NCI-H774 (cell line): ENCODE measurements at places on chromosomes 1 and 21.

DNA sequence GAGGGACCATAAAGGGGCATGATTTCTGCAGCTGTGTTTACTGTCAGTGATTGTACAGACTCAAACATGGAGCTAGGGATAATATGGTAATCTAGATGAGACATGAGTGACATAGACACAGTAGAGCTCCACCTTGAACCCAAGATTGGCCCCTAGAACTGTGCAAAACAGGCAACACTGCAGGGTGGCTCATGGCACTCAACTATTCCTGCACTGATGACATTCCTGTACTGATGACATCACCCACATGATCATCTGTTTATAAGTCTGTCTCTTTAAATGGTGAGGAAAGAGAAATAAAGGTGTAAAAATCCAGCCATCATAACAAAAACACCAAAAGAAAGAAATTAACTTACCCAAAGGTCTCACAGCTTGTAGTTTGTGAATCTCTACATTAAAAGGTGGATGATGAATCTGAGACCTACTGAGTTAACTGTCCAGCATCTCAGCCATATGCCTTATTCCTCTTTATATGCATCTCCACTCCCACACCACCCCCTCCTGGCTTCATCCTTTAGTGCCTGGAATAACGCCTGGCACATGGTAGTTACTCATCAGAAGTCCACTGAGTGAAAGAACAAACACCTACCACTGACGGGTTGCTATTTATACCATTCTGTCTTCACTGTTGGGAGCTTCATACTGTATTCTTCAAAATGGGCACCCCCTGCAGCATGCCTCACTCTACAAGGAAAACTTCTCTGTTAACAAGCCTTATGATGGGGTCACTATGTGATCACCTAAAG lies at the start of gene LRRC53:
TSS of gene LRRC53 (minus strand) at position 442 of the 746 bp plus-strand sequence. CDS start 29,262 bp downstream, outside the sequence.
- DNase-seq: no peak

GRCh38 chr1:16717336-16718098 lies 22.8 kb upstream of the RNU1-4 start:
- DNase-seq: no peak

GRCh38 chr1:10709165-10709564 lies 87.3 kb downstream of the CASZ1 start:
- no peak for DNase-seq

GRCh38 chr21:37373539-37373938 lies 7.0 kb downstream of the DYRK1A start:
- no peak for DNase-seq

DNA sequence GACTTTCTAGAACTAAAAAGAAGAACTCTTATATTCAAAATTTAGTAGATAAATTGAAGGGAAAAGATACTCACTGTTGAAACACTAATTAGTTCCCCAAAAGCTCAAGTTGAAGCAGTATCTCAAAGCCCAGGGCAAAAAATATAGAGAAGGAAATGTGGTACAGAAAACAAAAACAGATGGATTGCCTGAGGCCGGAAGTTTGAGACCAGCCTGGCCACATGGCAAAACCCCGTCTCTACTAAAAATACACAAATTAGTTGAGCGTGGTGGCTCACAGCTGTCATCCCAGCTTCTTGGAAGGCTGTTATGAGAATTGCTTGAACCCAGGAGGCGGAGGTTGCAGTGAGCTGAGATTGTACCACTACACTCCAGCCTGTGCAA lies 36.0 kb downstream of the FAM177B start:
- no peak for DNase-seq

DNA sequence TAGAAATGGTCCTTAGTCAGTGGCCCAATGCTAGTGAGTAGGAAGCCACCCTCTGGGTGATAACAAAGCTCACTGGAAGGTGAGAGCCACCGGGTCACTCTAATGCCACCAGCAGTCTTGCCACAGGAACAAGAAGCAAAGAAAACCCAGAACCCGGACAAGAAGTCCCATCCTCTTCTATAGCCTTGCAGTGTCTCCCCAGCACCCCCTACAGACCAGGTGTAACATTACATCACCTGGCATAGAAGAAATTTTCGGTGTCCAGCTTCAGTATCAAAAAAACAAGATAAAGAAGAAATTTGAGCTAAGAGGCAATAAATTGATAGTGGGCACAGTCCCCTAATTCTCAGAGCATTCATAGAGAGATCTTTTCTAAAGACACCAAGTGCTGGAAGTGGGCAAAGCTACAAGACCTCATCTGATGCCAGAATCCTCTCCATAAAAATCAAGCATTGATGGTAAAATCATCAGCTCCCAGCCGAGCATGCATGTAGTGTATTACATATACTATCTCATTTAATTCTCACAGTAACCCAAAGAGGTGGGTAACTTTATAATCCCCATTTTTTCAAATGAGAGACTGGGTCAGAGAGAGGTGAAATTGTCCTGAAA lies 491.0 kb downstream of the MATN1 start:
- no peak for DNase-seq

- peak; percentile 40 for DNase-seq
Observed at GRCh38 chr1:52554756-52555155, 1.9 kb upstream of the TUT4 start.

GRCh38 chr1:941588-942383 lies 17.3 kb downstream of the NOC2L start:
- DNase-seq: peak; percentile 13

GRCh38 chr1:64043976-64044375 lies 159.4 kb upstream of the UBE2U start:
- DNase-seq: no peak

- no peak for DNase-seq
Observed at GRCh38 chr1:205947024-205947423, 3.8 kb upstream of the SLC26A9 start.

DNA sequence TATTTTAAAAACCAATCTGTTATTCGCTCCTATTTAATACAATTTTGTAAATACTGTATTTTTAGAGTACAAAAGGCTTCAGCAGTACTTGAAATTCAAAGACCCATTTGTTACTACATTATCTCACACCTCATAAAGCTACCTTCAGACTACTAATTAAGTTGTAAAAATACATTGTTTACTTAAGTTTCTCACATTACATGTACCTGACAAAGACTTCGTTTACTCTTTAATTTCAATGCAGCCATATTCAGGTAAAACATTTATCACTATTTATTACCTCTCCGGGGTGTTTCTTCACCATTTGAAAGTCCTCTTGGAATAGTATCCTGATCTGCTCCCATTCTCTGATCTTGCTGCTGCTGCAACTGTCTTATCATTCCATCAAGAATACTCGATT lies 55.2 kb downstream of the BRWD1 start:
- peak; percentile 69 for DNase-seq

- DNase-seq: no peak
Observed at GRCh38 chr1:231965615-231966014, 339.0 kb downstream of the DISC1 start.

GRCh38 chr1:176857632-176858031 lies 306.9 kb downstream of the ASTN1 start:
- DNase-seq: no peak

GRCh38 chr1:52142220-52143183 lies 613 bp downstream of the ZFYVE9 start:
- DNase-seq: peak; percentile 27

GRCh38 chr1:214997685-214998084 lies 84.9 kb upstream of the KCNK2 start:
- no peak for DNase-seq

- DNase-seq: no peak
Observed at GRCh38 chr1:15001317-15001915, 152.1 kb upstream of the TMEM51 start.

DNA sequence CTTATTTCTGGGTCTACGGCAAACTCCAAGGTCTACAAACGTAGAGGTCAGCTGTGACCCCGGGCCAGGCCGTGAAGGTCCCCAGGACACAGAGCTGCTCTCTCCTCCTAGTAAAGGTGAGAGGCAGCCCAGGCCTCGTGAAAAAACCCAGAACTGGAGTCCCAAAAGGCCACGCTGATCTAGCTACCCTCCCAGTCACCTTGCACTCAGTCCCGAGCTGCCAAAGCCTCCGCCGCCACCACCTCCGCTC lies 125 bp downstream of the ATP5PF start:
- no peak for DNase-seq

- DNase-seq: peak; percentile 93
Observed at GRCh38 chr1:41241749-41242341, at the start of gene SCMH1. SCMH1 (minus strand) TSS chr1:41242306; CDS start chr1:41186133, 56,173 bp downstream.
